ENCODE measurements at places on chromosomes 4 and X. TPM values are rescaled to one million over a fixed set of nuclear protein-coding genes. Genes with fewer than 3 reads are reported as not detected.

- no peak for DNase-seq
- peaks cover 4% of the 10 kb centered on the region for H3K4me1 ChIP-seq
- no peaks in the 10 kb centered on the region for H3K27me3 ChIP-seq
- H3K4me3 ChIP-seq: no peak overlapping the region
- no peak overlapping the region for H3K27ac ChIP-seq
Observed at GRCh38 chrX:18793601-18794089, 86.2 kb downstream of the PPEF1 start.

- peaks cover 3% of the 10 kb centered on the region for H3K4me1 ChIP-seq
- H3K27ac ChIP-seq: no peak overlapping the region
- no peak overlapping the region for H3K4me3 ChIP-seq
Observed at GRCh38 chr4:1075225-1075624, 38.1 kb downstream of the RNF212 start.

- H3K4me3 ChIP-seq: no peak overlapping the region
- H3K27me3 ChIP-seq: no peaks in the 10 kb centered on the region
- H3K4me1 ChIP-seq: no peaks in the 10 kb centered on the region
- H3K27ac ChIP-seq: no peak overlapping the region
- no peaks in the 10 kb centered on the region for H3K36me3 ChIP-seq
Observed at GRCh38 chr4:173801876-173802661, 272.0 kb upstream of the HAND2 start.

GRCh38 chrX:125497667-125498066 is 178.0 kb downstream of the TEX13C start:
- no peaks in the 10 kb centered on the region for H3K27me3 ChIP-seq
- no peaks in the 10 kb centered on the region for H3K4me1 ChIP-seq
- H3K27ac ChIP-seq: no peak overlapping the region
- H3K4me3 ChIP-seq: no peak overlapping the region
- no peak for DNase-seq

OPN1MW gene
- not detected for total RNA-seq
